WERI-Rb-1 (cell line): ENCODE measurements at places on chromosomes 7 and 10.
A peak's percentile ranks its signal among the peaks of the same experiment; 100 is the strongest.

GRCh38 chr10:71756311-71757191 lies 16.8 kb downstream of the VSIR start:
- no peak for DNase-seq

- no peak for DNase-seq
Measured at GRCh38 chr7:37220664-37221063, 228.0 kb downstream of the ELMO1 start.

DNA sequence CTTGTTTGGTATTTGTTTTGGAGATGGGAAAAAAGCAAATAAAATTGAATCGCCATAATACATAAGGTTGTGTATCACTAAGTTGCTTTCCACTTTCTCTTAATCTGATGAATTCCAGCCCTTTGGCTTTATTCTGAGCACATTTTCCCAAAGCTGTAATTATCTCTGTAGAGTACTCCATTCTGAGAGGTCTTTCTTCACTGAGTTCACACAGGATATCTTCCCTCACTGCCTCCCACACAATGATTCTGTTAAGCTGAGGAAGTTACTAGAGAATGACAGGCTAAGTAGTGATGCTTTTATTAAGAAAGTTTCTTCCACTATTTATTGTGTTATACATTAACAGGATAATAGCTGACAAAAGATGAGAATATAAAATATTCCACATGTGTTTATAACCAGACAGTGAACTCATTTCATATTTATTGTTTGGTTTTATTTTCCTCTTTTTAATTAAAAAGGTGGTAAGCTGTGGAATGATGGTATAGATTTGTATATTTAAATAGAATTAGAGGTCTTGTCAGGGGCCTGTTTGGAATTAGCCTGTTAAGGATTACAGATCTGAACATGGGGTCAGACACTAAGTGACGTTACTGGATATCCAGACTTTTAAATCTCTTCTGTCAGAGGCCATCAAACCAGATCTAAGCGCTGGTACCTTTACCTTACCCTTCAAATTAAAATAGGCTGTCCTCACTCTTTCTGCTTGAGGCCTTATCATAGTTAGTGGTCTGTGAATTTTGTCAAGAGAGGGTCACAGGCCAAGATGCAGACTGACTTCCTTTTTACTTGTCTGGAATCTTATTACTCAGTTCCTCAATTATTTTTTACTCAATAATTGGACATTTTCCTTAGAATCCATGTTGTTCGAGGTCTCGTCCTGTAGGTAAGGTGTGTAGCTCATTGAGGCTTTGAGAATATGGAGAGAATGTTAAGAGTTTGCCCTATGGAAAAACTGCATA lies 8.4 kb downstream of the PLXDC2 start:
- no peak for DNase-seq

DNA sequence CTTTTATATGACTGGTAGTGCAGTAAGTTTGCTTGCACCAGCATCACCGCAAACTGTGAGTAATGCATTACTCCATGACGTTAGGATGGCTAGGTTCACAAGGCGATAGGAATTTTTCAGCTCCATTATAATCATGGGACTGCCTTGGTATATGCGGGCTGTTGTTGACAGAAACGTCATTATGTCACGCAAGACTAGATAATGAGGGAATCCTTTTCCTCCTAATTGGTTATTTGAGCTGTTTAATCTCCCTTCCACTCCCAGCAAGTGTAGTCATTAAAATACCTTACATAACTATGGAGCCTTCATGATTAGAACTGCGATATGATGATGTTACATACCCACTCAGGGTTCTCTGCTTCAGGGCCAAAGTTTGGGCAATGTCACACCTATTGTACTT lies 17.3 kb downstream of the KLLN start:
- DNase-seq = no peak

DNA sequence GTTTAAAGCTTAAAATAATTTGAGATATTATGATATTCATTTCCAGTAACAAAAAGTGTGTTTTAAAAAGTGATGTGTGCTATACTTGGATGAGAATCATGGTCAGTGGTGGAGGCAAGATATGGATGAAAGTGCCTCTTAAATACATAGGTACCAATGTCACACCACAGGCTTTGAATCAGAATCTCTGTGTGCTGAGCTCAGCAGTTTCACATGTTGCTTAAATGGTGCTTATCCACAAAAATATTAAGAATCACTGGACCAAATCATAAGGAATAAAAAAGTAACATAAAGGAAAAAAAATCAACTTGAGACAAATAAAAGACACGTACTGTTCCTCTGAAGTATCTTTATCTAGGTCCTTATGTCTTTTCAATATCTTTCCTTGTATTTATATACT lies 850.5 kb upstream of the POT1 start:
- no peak for DNase-seq

- peak; percentile 19 for DNase-seq
Measured at GRCh38 chr10:76736392-76736791, 901.2 kb downstream of the KCNMA1 start.

- no peak for DNase-seq
Measured at GRCh38 chr7:80334908-80335307, 177.0 kb downstream of the GNAT3 start.

GRCh38 chr7:116222501-116222900 lies 12.2 kb downstream of the TES start:
- no peak for DNase-seq

GRCh38 chr10:5999440-6000165 lies 22.3 kb upstream of the IL15RA start:
- DNase-seq = no peak

GRCh38 chr7:101814991-101815825 lies 2.2 kb upstream of the CUX1 start:
- peak; percentile 68 for DNase-seq

GRCh38 chr10:115129752-115130151 lies 36.6 kb downstream of the ATRNL1 start:
- no peak for DNase-seq

DNA sequence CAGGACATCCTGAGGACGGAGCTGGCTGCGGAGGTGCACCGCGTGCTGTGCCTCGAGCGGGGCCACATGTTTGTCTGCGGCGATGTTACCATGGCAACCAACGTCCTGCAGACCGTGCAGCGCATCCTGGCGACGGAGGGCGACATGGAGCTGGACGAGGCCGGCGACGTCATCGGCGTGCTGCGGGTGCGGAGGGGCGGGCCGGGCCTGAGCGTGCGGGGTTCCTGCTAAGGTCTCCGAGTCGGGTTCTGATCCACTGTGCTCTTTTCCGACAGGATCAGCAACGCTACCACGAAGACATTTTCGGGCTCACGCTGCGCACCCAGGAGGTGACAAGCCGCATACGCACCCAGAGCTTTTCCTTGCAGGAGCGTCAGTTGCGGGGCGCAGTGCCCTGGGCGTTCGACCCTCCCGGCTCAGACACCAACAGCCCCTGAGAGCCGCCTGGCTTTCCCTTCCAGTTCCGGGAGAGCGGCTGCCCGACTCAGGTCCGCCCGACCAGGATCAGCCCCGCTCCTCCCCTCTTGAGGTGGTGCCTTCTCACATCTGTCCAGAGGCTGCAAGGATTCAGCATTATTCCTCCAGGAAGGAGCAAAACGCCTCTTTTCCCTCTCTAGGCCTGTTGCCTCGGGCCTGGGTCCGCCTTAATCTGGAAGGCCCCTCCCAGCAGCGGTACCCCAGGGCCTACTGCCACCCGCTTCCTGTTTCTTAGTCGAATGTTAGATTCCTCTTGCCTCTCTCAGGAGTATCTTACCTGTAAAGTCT lies 10.4 kb downstream of the ATG9B start:
- DNase-seq = no peak

GRCh38 chr7:27241189-27242056 lies 1.2 kb upstream of the EVX1 start:
- DNase-seq = no peak

DNA sequence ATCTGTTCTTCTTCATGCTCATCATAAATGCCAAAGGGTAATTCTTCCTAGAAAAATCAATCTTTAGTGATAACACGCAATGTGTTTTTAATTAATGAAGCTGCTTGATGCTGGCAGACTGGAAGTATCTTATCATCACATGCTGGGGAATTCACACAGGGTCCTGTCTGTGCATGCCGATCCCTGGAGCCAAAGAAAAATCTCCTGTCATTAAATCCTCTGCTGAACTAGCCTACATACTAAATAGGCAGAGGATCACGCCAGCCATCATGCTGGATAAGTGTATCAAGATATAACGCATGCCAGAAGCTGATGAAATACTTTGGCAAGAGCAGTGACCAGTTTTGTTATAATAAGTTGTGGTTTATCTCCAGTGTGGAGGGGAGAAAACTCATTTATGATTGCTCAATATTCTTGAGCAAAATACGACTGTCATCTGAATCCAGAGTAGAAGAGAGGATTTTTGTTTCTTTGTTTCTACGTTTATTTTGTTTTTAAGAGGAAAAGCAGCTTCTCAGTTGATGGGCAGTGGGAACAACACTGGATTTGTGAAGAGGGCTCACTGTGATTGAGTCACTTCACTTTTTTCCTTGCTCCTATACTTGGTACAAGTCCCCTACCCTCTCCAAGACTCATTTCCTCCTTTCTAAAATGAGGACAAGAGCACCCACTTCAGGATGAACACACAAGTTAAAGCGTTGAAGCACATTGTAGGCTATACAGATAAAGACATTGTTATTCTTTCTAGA lies 649.1 kb downstream of the TNS3 start:
- DNase-seq = no peak

GRCh38 chr7:142592231-142592630 lies 157.0 kb upstream of the PRSS1 start:
- no peak for DNase-seq

DNA sequence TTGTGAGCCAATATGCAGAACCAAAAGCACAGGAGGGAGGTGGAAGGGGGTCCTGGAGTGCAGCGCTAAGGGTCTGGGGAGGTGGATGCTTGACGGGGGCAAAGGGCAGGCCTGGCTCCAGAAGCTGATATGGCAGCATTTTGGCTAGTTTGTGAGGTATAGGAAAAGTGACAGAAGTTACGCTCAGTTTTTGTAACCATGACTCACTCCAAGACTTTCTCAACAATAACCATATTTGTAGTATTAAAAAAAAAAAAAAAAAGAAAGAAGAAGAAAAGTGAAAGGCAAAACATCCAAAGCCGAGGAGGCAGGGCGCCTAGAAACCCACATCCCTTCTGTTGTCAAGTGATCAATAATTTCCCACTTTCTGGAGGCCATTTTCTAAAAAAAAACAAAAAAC lies 92.3 kb downstream of the RNF216 start:
- DNase-seq = no peak

DNA sequence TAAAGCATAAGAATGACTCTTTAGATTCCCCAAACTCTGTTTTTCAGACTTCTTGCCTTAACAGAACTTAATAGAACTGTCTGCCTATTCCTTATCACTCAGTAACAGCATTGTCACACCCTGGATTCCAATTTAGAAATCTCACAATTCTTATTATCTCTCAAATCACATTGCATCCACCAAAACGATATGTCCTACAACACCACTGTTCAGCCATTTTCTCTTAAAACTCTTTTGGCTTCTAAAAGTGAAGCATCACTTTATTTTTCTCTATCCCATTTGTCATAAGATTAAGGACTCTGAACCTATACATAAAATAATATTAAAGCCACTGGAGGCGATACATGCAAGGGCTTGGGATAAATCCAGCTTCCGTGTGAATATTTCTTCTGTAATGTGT lies 1.2 kb upstream of the CPED1 start:
- DNase-seq = no peak

GRCh38 chr7:108911016-108911415 lies 341.3 kb downstream of the DNAJB9 start:
- DNase-seq = no peak

DNA sequence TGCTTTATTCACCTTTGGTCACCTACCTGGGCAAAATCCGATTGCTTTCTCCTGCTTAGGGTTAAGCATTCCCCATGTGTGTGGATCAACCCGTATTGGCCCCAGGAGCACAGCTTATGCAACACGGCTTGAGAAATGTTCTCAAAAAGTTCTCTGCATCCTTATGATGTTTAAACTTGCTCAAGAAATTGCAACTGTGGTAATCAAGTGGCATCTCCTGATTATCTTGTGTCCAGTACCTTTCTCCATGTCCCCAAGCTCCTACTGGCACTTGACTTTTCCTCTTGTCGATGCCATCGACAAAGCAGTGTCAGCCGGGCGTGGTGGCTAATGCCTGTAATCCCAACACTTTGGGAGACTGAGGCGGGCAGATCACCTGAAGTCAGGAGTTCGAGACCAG lies 4.7 kb upstream of the PKD2L1 start:
- DNase-seq = no peak

- peak; percentile 28 for DNase-seq
Measured at GRCh38 chr7:101915000-101915399, 97.6 kb downstream of the CUX1 start.

DNA sequence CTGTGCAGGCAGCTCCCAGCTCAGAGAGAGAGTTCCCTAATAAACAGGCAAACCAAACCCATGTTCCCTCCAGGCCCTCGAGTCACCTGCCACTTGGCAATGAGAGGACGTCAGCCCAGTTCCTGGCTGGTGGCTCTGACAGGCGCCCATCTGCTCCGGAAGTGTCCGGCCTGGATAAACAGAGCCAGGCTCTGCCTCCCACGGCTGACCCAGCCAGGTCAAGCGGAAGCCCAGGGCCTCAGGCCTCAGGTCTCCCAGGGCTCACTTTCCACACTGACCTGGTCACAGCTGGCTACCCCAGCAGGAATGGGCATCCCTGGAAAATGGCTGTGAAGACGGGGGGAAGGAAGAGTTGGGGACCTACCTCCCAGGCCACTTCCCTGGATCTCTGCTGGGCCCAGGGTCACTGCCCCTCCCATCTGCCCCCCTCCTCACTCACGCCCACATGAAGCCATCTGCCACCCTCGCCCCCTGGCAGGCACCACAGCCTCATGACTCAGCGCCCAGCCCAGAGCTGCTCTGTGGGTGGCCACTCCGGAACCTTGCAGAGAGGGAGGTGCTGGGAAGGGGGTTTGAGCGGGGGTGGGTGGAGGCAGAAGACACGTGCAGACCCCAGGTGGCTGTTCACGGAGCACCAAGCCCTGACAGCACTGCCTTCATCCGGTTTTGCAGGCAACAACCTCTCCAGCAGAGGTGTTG lies 37.4 kb upstream of the DUSP5 start:
- DNase-seq = no peak

- no peak for DNase-seq
Measured at GRCh38 chr7:130154131-130154500, 51.1 kb downstream of the TMEM209 start.

DNA sequence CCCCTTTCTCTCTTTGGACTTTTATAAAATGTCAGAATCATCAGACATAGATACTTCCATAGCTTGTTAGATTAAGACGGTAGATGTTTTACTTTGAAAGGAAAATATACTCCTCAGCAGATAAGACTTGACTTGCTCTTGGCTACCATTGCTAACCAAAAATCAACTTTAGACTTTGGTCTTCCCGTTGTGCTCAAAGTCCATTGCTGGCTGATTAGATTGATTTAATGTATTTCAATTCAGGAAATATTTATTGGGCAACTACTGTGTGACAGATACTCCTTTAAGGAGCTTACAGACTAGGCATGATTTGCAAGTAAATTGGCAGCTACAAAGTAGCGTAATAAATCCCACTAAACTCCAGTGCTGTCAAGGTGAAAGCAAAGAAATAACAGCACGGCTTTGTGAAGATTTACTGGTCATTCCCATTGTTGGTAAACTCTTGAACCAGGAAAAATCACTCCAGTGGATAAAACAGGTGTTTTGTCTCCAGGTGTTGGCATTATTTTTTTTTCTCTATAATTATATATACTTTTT lies 95.7 kb upstream of the ARMC3 start:
- no peak for DNase-seq

GRCh38 chr10:120161111-120161510 lies 268.6 kb downstream of the SEC23IP start:
- no peak for DNase-seq

- no peak for DNase-seq
Measured at GRCh38 chr7:2936891-2937580, 92.9 kb upstream of the GNA12 start.

- DNase-seq = no peak
Measured at GRCh38 chr7:37977243-37977642, 56.8 kb downstream of the EPDR1 start.
